Type B pancreatic cell (in vitro differentiated cells): ENCODE measurements at places on chromosomes 4 and X. TPM values are rescaled to one million over a fixed set of nuclear protein-coding genes. Genes with fewer than 3 reads are reported as not detected.

Gene TMEM255A
- total RNA-seq, result 0.38 and 2.4 TPM in 2 replicates

Gene GYG2
- total RNA-seq, result 19.7 and 49.2 TPM in 2 replicates

Gene FREM3
- total RNA-seq, result 0.31 and 1.1 TPM in 2 replicates

GRCh38 chr4:127256500-127256899, 376.3 kb upstream of the INTU start:
- DNase-seq, result no peak

DNA sequence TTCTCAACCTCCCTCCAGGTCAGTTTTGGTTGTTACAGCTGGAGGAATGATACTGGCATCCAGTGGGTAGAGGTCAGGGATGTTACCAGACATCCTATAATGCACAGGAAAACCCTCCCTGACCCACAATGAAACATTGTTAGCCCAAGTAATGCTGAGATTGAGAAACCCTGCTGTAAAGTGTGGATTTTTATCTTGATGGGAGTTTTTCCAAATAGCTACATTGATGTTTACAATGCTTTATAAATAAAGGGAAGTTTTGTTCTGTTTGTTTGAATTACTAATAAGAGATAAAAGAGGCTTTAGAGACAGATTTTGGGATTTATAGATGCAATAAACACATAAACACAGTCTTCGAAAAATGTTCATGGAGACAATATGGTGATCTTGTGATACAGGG, 194.0 kb upstream of the NUDT6 start:
- no peak for DNase-seq

DNA sequence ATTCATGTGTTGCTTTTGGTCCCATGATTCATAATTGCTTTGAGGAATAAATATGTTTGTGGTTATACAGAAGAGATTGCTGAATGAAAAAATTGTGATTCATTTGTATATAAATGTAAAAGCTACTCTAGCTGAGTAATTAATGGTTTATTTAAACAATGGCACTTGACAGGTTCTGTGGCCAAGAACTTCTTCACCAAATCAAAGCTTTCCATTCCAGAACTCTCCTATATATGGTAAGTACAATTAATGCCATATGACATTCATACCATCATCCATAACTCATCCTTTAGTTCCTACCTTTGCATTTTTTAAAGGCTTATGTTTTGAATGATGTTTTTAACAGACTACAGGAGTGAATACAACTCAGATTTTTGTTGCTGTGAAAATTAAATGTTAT, 105.8 kb downstream of the REPS2 start:
- DNase-seq, result no peak

GRCh38 chrX:153794897-153795816, 689 bp downstream of the SSR4 start:
- DNase-seq, result no peak

Gene DMD
- 17.7 and 57.1 TPM in 2 replicates for total RNA-seq

DNA sequence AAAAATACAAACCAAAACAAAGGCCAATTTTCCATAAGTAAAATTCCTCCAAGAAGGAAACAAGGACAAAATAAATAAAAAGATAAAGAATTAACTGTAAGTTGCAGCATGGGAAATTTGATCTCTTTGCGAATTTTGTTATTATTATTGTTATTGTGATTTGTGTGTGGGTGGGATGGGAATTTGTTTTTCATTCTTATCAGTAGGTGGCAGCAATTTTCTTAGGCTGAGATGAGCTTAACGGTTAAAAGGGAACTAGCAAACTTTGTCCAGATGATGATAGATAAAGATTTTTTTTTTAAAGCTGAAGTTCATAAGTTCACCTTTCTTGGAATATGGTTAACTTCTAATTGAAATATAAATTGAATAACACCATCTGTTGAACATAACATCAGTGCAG, 83.2 kb upstream of the IL1RAPL2 start:
- DNase-seq, result no peak

DNA sequence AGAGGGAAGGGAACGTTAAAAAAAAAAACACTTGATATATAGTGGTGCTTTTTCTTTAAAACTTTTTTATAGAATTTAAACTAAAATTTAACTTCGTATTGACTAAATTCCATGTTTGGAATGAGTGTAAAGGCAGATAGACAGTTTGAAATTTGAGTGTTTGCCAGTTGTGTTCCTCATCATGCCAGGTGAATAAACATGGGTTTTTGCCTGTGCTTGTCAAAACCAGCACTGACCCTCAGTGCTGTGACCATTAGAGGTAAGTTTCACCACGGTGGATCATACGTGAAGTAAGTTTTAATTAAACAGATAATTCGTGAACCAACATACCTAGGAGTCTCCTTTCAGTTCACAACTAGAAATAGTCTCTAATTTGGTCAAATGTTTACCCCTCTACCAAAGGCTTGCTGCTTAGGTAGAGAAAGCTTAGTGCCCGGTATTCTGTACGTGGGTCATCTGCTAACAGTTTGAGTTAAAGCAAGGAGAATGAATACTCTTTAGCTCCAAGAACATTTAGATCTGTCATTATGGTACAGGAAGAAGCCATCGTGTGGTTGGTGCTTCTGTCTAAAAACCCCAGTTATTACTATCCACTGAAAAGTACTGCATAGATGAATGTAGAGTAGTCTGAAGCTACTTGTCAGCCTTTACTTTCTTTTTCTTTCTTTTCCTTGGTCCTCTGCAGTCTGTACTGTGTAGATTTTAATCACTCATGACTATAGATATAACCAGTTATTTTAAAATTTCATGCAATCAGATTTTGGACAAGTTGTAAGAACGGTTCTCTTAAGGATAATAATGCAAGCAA, 32.7 kb downstream of the KIAA0232 start:
- DNase-seq, result no peak

- no peak for DNase-seq
These were observed 91.2 kb downstream of the RAP1GDS1 start for GRCh38 chr4:98352396-98352795.
